ENCODE measurements at places on chromosomes 1 and 21.

DNA sequence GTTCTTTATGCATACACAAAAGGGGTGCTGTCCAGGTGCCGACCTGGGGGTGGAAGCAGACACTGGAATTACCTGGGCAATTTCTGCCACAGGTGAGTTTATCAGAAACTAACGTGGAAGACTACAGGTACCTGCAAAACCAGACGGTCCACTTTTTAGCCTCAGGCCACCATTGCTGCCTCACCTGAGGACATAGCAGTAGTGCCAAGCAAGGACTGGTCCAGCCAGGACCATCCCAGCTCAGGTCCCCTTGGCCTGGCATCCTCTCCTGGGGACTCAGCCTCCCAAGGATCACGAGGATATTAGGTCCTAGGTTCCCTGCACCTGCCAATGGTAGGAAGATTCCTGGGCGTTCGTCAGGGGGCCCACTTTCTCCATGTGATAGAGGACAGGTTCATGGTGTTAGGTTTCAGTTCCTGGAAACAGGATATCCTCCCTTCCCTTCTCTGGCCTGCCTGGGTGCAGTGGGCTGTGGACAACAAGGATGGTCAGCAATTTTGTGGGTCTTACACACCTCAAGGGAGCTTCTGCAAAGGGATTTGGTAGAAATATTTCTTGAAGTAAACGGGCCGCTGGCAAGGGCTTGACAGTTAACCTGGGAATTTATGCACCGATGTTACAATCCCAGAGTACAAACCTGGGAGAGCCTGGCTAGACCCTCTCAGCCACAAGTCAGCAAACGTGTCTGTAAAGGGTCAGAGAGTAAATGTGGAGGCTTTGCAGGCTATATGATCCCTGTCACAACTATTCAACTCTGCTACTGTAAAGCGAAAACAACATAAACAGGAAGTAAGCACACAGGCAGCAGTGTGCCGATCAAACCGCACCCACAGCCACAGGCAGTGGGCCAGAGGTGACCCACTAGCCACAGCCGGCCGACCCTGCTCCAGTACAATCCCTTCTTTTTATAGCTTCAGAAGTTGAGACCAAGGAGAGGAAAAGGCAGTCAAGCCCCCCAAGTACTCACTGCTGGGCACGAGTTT, 71.4 kb upstream of the RAB4A start:
- DNase-seq: no peak

DNA sequence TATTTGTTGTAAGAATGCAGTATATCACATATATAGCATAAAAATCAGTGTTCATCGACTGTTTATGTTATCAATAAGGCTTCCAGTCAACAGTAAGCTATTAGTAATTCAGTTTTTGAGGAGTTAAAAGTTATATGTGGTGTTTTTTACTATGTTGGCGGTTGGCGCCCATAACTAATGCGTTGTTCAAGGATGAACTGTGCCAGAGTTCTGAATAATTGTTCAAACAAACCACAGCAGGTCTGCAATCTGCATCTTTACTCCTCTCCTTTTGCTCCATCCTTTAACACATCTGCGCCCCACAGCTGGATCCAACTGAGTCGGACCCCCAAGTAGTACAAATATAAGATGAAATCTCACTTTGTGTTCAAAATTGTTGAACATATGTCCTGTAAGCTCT, 836.1 kb downstream of the LTN1 start:
- DNase-seq: no peak

DNA sequence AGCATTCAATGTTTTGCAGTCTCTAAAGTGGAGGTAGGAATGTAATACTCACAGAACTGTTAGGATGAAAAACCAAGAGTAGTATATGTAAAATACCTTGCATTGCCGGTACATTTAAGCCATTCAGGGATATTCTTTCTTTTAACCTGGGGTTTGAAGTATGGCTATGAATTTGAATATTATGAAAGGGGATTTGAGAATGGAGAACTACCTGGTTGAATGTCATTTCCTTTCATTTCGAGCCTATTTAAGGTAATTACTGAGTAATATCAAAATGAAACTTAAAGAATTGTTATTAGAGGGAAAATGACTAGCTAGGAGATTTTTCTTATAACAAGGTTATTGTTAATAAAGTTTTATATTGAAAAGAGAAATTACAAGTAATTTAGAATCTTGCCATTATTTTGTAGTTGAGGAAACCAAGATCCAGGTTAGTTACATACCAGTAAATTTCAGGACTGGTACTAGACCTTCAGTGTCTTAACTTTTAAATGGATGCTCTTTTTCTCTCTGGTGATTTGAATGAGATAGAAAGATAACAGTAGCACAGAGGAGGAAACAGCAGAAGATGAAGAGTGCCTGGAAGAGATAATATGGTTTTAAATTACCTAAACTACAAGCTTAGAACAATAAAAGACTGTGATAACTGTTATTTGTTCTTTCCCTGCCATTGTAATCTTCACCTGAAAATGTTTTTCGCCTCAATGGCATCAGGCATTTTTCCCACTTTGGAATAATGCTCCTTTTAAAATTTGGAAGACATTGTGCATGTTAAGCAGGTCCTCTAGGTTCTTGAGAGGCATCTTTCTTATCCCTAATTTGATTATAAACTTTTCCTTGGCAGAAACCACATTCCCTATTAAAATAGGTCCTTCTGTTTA, 103.2 kb downstream of the PKN2 start:
- DNase-seq: no peak

GRCh38 chr21:33943293-33943692, 27.7 kb upstream of the ATP5PO start:
- DNase-seq: no peak

- DNase-seq: no peak
Observed at GRCh38 chr1:25439287-25439686, 8.6 kb downstream of the MACO1 start.

GRCh38 chr1:121546830-121547591, 362.2 kb downstream of the SRGAP2C start:
- DNase-seq: no peak

- DNase-seq: no peak
Observed at GRCh38 chr21:38938343-38938742, 132.6 kb downstream of the ETS2 start.

DNA sequence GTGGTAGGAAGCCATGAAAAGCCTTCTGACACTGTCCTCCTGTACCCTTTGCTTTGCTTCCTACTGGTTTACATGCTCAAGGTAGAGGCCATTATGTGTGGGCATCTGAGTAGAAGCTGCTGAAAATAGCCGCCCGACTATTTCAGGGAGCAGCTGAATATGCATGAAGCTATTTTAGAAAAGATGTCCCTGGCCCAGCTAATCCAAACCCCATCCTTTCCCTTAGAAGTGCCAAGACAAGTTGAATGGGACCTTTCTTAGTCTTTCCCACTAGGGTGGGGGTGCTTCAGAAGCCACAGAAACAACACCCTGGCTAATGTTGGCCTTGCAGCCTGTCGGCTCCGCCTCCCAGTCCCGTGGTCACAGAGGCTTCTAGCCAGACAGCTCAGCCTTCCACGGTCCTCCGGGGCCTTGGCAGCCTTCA, 205.1 kb upstream of the EDN2 start:
- no peak for DNase-seq

All from stimulated activated CD8-positive, alpha-beta memory T cell treated with anti-CD3 and anti-CD28 coated beads, Interleukin-15, amount 100 ng/mL, for 4 hours (primary cell).